NCI-H1417 (cell line): ENCODE measurements at places on chromosomes 4 and X.

- no peak for DNase-seq
Measured at GRCh38 chr4:37054531-37055077, 189.9 kb upstream of the NWD2 start.

DNA sequence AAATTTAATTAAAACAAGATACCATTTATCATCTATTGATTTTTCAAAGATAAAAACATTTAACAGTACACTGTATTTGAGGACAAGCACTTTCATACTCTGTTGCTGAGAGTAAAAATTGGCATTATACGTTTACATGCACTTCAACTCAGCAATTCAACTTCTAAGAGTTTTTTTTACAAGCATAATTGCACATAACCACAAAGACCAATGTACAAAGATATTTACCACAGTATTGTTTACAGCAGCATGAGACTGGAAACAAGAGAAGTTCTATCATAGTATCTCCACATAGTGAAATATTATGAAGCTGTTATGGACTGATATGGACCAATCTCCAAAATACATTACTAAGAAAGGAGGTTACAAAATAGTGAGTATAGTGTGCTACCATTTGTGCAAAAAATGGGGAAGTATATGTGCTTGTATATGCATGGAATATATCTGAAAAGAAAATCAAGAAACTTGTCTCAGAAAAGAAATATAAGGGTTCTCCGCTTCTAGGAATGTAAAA is 10.9 kb downstream of the GAB3 start:
- no peak for DNase-seq

DNA sequence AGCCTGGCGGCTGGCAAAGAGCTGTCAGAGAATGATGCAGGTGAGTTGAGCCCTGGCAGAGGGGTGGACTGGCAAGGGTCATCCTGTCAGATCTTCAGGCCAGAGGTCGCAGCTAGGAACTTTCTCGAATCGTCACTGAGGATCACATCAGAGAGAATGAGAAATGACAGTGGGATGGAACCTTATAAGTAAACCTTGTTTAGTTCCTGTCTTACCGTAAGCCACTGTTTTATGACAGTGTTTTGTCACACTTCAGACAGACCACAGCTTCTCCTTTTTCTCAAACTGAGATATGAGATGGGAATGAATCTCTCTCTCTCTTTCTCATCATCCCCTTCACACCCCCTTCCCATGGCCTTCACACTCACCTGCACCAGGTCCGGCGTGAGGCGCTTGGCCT is 9.3 kb downstream of the DIPK2B start:
- no peak for DNase-seq

- DNase-seq: no peak
Measured at GRCh38 chr4:70752236-70752635, 30.5 kb downstream of the RUFY3 start.

GRCh38 chr4:3768842-3769641 is 2.9 kb downstream of the ADRA2C start:
- DNase-seq: no peak

DNA sequence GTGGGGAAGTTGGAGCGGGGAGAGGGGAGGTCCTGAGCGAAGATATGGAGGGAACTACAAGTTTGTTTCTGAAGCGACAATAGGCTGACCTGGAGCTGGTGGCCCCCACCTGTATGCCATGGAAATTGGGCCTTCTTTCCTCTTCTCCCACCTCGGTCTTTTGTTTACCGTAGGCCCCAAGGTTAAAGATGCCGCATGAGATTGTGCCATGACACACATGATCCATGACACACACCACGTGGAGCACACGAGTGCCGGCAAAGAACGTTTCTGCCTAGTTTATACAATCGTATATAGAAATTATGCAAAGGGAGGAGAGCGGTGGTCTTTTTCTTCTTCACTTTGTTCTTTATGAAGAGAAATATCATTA is 408 bp downstream of the TMEM33 start:
- no peak for DNase-seq
